ENCODE measurements at places on chromosomes 5 and 9. TPM values are rescaled to one million over a fixed set of nuclear protein-coding genes. Genes with fewer than 3 reads are reported as not detected.

DNA sequence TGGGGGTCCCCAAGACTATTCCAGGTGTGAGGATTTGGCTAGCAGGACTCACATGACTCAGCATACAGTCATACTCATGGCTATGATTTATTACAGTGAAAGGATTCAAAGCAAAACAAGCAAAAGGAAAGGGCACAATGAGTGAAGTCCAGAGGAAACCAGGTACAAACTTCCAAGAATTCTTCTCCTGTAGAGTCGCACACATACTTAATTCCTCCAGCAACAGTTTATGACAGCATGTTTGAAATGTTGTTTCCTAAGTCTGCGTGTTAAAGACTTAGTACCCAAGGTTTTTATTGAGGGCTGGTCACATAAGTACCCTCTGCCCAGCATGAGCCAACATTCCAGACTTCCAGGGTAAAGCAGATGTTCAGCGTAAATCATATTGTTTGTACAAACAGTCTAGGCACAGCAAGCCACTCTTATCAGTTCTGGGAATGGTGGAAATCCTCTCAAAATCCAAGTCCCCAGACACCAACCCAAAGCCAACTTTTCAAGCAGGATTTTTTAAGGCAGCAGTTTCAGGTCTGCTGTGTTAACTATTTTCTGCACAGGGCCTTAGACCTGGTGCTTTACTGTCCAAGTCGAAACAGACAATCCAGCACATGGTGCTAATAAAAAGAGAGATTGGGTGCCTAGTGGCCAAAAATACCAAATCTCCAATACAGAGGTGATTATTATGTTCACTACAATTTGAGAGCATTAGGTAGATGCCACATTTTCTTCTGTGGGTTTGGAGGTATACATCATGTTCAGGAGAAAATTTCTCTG is 18.6 kb upstream of the RICTOR start:
- DNase-seq = no peak
- H3K27me3 ChIP-seq = no peaks in the 10 kb centered on the region
- H3K4me3 ChIP-seq = no peak overlapping the region
- H3K27ac ChIP-seq = no peak overlapping the region
- H3K36me3 ChIP-seq = no peaks in the 10 kb centered on the region

GRCh38 chr9:77251050-77251449 is 73.7 kb downstream of the VPS13A start:
- DNase-seq = no peak
- no peaks in the 10 kb centered on the region for H3K36me3 ChIP-seq
- no peaks in the 10 kb centered on the region for H3K4me1 ChIP-seq

GRCh38 chr5:18072600-18072999 is 438.3 kb downstream of the TAF11L14 start:
- no peaks in the 10 kb centered on the region for H3K4me1 ChIP-seq
- no peak for DNase-seq
- no peak overlapping the region for H3K27ac ChIP-seq
- H3K36me3 ChIP-seq = no peaks in the 10 kb centered on the region
- no peak overlapping the region for H3K4me3 ChIP-seq

DNA sequence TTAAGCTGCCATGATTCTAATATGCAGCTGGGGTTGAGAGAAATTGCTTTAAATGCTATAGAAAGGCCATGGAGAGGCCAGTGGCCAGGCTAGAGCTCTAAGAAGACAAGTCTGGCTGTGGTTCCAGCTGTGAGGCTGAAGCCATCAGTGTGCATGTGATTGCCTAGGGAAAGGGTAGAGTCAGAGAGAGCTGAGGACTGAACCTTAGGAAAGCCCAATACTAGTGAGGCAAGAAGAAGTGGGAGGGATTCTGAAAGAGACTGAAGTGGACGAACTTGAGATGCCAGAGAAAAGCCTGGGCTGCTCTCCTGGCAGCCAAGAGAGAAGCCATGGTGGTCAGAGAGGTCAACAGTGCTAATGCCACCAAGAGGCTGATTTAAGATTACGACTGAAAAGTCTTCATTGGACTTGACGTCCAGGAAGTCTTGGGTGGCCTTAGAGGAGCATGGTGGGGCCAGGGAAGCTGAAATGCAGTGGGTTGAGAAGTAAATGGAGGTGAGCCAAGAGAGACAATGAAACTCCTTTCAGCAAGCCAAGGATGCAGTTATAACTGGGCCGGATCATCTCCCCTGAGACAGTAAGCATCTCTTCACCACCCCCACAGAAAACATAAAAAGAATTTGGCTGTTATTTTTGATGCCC is 133.2 kb downstream of the TMEM174 start:
- H3K4me3 ChIP-seq = no peak overlapping the region
- DNase-seq = no peak
- H3K27me3 ChIP-seq = peaks cover 51% of the 10 kb centered on the region
- no peaks in the 10 kb centered on the region for H3K36me3 ChIP-seq
- no peaks in the 10 kb centered on the region for H3K4me1 ChIP-seq
- no peak overlapping the region for H3K27ac ChIP-seq

GRCh38 chr9:80467632-80468031 is 895.9 kb downstream of the TLE4 start:
- no peaks in the 10 kb centered on the region for H3K36me3 ChIP-seq
- H3K4me3 ChIP-seq = no peak overlapping the region
- no peak overlapping the region for H3K27ac ChIP-seq
- DNase-seq = no peak
- H3K27me3 ChIP-seq = no peaks in the 10 kb centered on the region

- H3K4me1 ChIP-seq = peaks cover 10% of the 10 kb centered on the region
- no peak for DNase-seq
- H3K27ac ChIP-seq = no peak overlapping the region
- no peak overlapping the region for H3K4me3 ChIP-seq
- peaks cover 14% of the 10 kb centered on the region for H3K36me3 ChIP-seq
Observed at GRCh38 chr5:131640043-131640856, 5.2 kb upstream of the RAPGEF6 start.

GRCh38 chr9:133793471-133793870 is 55.3 kb upstream of the SARDH start:
- no peaks in the 10 kb centered on the region for H3K27me3 ChIP-seq
- peaks cover 66% of the 10 kb centered on the region for H3K36me3 ChIP-seq
- H3K4me3 ChIP-seq = no peak overlapping the region

GRCh38 chr5:34035756-34036155 is 7.3 kb downstream of the C1QTNF3 start:
- H3K4me1 ChIP-seq = peaks cover 71% of the 10 kb centered on the region
- no peak overlapping the region for H3K4me3 ChIP-seq
- peak; percentile 66 for DNase-seq
- no peaks in the 10 kb centered on the region for H3K27me3 ChIP-seq
- peak overlapping the region; percentile 74 for H3K27ac ChIP-seq

DNA sequence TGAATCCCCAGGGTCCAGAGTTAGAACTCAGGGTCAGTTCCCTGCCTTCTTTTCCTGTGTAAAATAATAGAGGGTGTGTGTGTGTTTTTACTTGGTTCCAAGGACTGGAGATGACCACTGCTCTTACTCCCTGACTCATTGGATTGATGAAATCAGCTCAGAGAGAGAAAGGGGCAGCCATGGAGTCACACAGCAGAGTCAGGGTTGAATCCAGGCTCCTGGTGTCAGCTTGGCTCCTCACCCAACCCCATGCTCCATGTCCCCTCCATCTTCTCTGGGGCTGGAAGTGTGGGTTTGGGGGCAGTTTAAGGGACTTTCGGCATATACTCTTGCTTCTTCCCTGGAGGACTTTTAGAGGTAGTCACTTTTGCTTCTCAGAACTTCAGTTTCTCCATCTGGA is 21.6 kb downstream of the DAB2IP start:
- H3K36me3 ChIP-seq = no peaks in the 10 kb centered on the region
- H3K4me1 ChIP-seq = peaks cover 17% of the 10 kb centered on the region
- H3K27ac ChIP-seq = no peak overlapping the region
- no peak for DNase-seq

GRCh38 chr5:141691286-141691866 is 9.3 kb upstream of the ARAP3 start:
- no peaks in the 10 kb centered on the region for H3K36me3 ChIP-seq
- no peak overlapping the region for H3K4me3 ChIP-seq
- no peak overlapping the region for H3K27ac ChIP-seq
- H3K4me1 ChIP-seq = no peaks in the 10 kb centered on the region

GRCh38 chr5:137214446-137215189 is 284.5 kb downstream of the SPOCK1 start:
- H3K27ac ChIP-seq = no peak overlapping the region
- no peak overlapping the region for H3K4me3 ChIP-seq
- peak; percentile 32 for DNase-seq

DNA sequence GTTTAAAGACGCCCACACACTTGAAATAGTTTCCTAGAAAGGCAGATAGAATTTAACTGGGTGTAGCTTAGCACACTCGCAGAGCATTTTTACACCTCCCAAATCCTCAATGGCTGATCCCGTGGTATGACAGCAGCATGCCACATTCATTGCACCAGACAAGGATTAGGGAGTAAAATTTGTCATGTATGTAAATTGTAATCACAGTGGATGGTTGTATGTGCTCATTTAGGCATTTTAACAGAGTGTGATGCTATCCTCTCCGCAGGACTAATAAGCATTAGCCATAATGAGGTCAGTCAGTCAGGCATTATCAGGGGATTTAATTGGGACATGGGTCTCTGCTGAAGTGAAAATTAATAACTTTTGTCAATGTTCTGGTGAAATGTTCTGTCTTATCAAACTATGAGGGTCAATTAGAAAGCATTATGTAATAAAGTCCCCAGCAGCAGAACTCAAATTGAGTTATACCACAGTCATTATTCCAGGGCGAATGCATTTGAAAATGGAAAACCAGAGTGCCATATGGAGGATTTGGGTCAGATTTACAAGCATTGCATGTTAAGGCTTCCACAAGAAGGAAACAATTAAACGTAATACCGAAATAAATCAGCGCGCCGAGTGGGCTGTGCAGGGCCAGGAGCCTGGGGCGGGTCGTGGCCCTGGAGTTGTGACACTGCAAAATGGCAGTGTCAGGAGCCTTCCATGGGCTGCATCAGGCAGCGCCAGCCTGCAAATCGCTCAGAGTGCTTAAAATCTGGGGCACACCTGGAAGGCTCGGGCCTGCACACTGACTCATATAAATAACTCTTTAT is 602.2 kb downstream of the BNC2 start:
- H3K27ac ChIP-seq = no peak overlapping the region
- H3K27me3 ChIP-seq = no peaks in the 10 kb centered on the region
- no peaks in the 10 kb centered on the region for H3K36me3 ChIP-seq
- DNase-seq = no peak
- no peak overlapping the region for H3K4me3 ChIP-seq

GRCh38 chr9:33196736-33197135 is 29.6 kb upstream of the B4GALT1 start:
- peaks cover 26% of the 10 kb centered on the region for H3K27me3 ChIP-seq
- H3K4me3 ChIP-seq = no peak overlapping the region
- no peaks in the 10 kb centered on the region for H3K36me3 ChIP-seq
- H3K4me1 ChIP-seq = no peaks in the 10 kb centered on the region
- H3K27ac ChIP-seq = no peak overlapping the region
- DNase-seq = no peak

DNA sequence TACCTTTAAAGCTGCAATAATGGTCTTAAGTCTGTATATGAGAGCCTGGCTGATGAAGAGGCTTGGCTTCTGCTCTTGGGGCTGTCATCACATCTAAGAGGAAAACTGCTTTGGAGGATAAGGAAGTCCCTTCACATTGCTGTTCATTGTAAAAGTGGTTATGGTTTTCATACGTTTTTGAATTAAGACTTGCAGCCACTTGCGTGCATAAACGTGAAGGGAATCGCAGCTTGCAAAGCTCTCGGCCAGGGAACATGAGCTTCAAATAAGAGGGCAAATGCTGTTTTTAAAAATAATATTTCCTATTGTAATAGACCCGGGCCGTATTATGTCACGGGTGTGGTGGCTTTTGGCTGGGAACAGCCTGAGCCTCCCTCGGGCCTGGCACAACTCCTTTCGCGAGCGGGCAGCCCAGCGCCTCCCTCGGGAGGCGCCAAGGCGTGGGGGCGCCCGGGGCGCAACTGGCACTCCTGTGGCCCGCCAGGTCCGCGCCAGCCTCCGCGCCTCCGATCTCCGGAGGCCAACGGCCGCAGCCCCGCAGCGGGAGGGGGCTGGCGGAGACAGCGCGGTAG is 538 bp upstream of the ARHGEF28 start:
- no peaks in the 10 kb centered on the region for H3K36me3 ChIP-seq
- peak overlapping the region; percentile 65 for H3K4me3 ChIP-seq
- no peak for DNase-seq
- H3K27me3 ChIP-seq = no peaks in the 10 kb centered on the region
- H3K4me1 ChIP-seq = peaks cover 70% of the 10 kb centered on the region

- no peaks in the 10 kb centered on the region for H3K36me3 ChIP-seq
- H3K27me3 ChIP-seq = no peaks in the 10 kb centered on the region
- DNase-seq = no peak
Observed at GRCh38 chr5:92380069-92380770, 997.1 kb upstream of the ARRDC3 start.

DNA sequence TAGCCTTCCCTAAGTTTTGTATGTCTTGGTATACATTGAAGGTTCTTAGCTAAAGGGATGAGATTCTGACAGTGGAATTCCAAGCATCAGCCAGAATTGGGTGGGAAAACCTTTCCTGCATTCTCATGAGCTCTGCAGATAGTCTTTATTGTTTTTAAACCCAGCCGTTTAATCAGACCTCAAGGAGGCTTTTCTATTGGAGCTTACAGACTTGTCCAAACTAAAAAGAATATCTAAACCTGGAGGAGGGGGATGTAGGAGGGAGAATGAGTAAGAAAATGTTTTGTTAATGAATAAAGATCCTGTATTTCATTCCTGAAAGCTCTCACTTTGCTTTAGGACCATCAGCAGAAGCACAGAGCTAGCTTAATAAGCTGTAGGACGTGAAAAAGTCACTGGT is 41.7 kb downstream of the EBF1 start:
- no peak for DNase-seq
- H3K27me3 ChIP-seq = peaks cover under 1% of the 10 kb centered on the region
- H3K36me3 ChIP-seq = no peaks in the 10 kb centered on the region
- H3K4me3 ChIP-seq = no peak overlapping the region
- no peak overlapping the region for H3K27ac ChIP-seq

GRCh38 chr5:68141494-68141893 is 74.1 kb upstream of the PIK3R1 start:
- DNase-seq = no peak
- no peaks in the 10 kb centered on the region for H3K27me3 ChIP-seq
- H3K36me3 ChIP-seq = no peaks in the 10 kb centered on the region
- H3K4me1 ChIP-seq = no peaks in the 10 kb centered on the region
- no peak overlapping the region for H3K4me3 ChIP-seq
- H3K27ac ChIP-seq = no peak overlapping the region

GRCh38 chr9:33818847-33819500 is 2.0 kb downstream of the UBE2R2 start:
- DNase-seq = no peak
- H3K27ac ChIP-seq = peak overlapping the region; percentile 59
- H3K27me3 ChIP-seq = no peaks in the 10 kb centered on the region
- no peaks in the 10 kb centered on the region for H3K36me3 ChIP-seq
- peak overlapping the region; percentile 69 for H3K4me3 ChIP-seq

- H3K4me3 ChIP-seq = no peak overlapping the region
- H3K36me3 ChIP-seq = peaks cover 22% of the 10 kb centered on the region
- no peaks in the 10 kb centered on the region for H3K4me1 ChIP-seq
Observed at GRCh38 chr5:177064500-177065277, 22.0 kb upstream of the FGFR4 start.

The PLAC8L1 gene
- not detected for total RNA-seq

The ZCCHC7 gene
- 15.9 TPM for total RNA-seq

The LIX1 gene
- total RNA-seq = not detected

The SPINK1 gene
- 14.7 TPM for total RNA-seq

The PCDHAC2 gene
- total RNA-seq = not detected

The SLC6A3 gene
- total RNA-seq = not detected

The SPATA31C1 gene
- total RNA-seq = not detected

Data from HepG2 (cell line).